Activated CD4-positive, alpha-beta T cell treated with anti-CD3 and anti-CD28 coated beads, Interleukin-2, Interleukin-6, amounts not matched to agents 100 ng/mL and 50 ng/mL, durations not matched to agents 16 hours and 8 hours (primary cell): ENCODE measurements at places on chromosomes 5 and 9.

DNA sequence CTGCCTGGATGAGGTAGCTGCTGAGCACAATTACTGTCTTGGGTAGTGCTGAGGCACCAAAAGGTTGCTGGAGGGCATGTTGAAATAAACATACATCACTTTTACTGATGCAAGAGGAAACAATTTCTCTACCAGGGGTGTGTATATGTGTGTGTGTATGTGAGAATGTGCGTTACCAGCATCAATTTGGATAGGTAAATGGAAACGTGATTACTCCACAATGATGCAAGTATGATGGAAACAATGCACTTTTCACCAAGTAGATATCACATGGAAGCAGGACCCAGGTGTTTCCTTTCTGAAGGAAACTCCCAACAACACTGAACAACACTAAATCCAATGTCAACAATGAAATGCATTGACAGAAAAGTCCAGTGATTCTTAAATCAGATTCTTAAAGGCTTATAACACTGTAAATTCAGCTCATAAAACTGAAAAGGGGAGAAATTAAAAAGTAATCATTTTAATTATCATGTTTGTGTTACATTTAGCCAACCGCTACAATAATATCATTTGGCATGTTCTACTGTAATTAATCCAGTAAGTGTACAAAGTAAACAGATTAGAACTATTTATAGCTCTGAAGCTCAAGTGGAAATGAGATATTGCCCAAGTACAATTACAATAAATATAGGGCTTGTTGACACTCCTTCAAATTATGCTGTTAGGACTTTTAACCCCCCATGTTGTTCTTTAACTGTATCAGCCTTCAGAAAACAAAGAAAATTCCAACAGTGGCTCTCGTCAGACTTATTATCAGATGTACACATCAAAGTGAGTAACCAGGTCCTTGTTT, 25.3 kb downstream of the YIPF5 start:
- DNase-seq: no peak

DNA sequence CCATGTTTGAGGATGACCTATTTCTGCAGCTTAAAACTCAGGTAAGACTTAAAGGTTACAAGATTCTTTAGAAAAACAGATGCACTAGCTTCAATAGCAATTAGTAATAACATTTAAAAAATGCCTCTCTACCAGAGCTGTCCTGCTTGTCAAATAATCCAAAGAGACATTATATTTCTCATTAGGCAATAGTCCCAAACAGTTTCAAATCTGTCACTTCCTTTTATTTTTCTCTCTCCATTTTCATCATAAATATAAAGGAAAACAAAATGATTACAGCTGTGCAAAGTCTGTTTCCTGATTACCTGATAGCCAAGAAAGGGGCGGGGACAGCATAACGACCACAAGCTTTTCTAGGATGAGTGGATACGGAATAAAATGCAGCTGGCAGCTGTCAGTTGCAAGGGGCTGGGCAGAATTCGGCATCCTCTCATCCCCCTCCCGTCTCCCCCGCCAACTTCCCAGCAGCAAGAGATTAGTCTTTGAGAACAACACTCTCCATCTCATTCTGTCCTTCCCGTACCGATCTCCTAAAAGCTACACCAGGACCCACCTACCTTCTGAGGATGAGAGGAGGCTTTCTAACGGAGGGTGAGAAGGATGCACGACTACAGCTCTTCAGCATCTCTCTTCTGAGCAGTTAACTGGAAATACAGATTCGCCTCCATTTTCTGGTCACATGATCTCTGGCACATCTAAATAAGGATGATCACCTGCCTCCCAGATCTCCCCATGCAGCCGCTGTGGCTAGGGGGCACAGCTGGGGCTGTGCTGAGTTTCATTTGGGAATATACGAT, 72.5 kb upstream of the PCA3 start:
- no peak for DNase-seq

GRCh38 chr5:76029739-76030138, 53.4 kb upstream of the SV2C start:
- no peak for DNase-seq

DNA sequence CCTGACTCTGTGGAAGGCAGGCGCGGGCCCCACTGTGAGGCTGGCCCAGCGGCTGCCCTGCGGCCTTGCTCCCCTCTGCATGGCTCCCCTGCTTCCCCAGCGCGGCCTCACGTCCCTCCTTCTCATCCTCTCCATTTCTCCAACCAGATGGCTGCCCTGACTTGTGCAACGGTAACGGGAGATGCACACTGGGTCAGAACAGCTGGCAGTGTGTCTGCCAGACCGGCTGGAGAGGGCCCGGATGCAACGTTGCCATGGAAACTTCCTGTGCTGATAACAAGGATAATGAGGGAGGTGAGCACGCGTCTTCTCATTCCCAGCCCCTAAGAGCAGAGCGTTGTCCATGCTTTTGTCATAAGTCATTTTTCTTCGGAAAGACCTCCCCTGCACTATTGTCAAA, 129.0 kb upstream of the WWC1 start:
- no peak for DNase-seq

DNA sequence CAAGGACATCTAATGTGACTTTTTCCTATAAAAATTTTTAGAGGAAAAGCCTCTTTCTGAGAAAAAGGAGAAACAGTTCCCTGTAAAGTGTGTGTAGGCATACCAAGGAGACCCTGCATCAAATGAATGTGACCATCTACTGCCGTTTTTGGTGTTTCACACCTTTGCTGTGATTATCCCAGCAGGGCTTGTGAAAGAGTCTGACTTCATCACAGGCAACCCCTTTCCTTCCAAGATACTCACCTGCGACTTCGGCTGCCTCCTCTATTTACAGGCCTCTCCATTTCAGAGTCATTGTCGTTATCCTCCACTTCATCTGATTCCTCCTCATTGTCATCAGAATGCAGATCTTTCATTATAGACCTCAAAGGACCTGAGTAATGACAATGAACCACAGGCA, 259.1 kb downstream of the MLLT3 start:
- no peak for DNase-seq
